ENCODE measurements at places on chromosomes 4 and X.

DNA sequence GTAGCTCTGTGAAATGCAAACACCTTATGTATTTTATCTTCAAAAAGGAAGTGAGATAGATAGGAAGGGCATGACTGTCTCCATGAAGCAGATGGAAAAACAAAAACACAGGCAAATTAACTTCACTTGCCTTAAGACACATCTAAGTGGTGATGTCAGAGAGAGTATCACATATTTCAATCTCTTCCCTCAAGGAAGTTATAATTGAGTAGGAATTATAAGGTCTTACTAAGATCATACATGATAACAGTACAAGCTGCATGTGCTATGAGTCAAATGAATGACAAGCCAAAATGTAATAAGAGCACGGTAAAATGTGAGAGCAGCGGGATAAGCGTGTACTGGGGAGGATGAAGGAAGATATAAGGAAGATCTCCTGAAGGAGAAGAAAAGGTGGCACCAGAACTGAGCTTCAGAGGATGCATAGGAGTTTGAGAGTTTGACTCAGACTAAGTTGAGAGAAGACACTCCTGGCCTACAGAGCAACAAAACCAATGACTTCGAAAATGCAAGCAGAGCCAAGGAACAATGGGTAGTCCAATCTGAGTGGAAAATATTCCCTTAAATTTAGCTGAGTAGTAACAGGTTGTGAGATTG, 43.3 kb upstream of the GALNT7 start:
- DNase-seq: no peak

DNA sequence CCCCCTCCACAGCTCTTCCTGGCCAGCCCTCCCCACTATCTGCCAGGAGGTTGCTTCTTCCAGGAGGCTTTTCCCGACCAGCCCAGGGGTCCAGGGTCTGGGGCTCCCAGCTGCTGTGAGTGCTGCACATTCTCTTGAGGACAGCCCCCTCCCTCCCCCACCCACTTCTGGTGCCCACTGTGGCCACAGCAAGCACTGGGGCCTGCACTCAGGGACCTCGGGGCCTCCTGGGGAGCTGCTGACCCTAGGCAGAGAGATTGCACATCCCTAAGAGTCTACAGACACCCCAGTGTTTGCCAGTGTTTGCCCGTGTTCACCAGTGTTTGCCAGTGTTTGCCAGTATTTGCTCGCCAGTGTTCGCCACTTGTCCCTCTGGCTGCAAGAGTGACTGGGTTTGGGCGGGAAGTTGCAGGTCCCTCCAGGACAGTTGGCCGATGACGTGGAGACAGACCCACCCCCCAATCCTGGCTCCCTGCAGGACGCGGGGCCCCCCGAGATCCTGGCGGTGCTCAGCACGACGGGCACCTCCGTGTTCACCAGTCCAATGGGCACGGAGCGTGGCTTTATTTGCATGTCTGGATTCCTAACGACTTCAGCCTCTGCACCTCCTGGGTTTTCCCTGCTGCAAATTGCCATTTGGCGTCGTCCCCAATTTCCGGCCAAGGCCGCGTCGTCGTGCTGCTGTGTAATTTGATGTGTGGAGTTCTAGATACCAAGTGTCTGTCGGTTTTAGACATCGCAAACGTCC, 87.5 kb upstream of the NKX1-1 start:
- no peak for DNase-seq

- DNase-seq: no peak
Observed at GRCh38 chrX:2183193-2183725, 317.5 kb downstream of the DHRSX start.

DNA sequence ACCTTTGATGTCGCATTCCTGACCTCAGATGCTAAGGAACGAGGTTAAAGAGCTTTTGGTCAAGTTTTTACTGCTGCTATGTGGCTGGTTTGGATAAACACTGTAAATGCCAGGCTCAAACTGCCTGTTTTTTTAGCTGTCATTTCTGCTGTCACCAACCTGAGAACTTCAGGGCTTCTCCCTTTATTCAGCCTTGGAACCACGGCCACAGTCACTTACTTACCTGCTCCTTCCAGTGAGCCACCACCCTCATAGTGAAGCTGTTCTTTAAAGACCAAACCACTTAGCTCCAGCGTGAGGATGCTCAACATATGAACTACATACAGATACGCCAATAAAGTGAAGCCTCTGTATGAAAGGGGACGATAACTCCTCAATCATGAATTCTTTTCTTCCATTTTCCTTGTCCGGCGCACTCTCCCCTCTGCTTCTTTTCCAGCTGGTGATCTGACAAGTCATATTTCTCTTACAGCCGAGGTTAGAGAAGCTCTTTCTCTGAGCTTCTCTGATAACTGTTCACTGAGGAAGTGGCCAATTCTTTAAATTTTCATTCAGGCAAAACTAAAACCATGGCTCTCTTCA, 152.8 kb upstream of the ANK2 start:
- no peak for DNase-seq

- no peak for DNase-seq
Observed at GRCh38 chrX:103344606-103345005, 11.7 kb upstream of the TCEAL9 start.

- DNase-seq: no peak
Observed at GRCh38 chrX:138150709-138151108, 560.8 kb downstream of the FGF13 start.

- no peak for DNase-seq
Observed at GRCh38 chr4:113524505-113525186, 236.9 kb downstream of the CAMK2D start.

DNA sequence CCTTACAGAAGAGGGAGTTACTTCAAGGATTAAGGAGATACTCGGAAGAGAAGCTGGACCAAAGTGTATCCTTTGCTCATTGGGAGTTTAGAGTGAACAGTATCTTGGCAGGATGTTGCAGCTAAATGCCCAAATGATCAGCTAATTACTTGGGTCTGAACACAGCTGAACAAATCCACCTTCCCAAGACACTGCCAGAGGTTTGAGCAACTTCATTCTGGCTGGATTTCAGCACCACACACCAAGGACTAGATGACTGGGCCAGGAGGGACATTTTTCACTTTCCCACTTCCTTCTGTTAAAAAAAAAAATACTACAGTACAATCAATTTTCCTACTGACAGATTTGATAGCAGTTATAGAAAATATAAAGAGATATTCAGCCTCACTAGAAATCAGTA, 324.6 kb downstream of the MID1IP1 start:
- no peak for DNase-seq

- DNase-seq: no peak
Observed at GRCh38 chr4:139599076-139599475, 43.1 kb upstream of the SETD7 start.

Data from hematopoietic multipotent progenitor cell treated with erythropoietin and hydrocortisone succinate and interleukin-3 and kit ligand, for 17 days (in vitro differentiated cells).